NCI-H2171 treated with DMSO at 0.1 percent for 48 hours (cell line): ENCODE measurements at places on chromosomes 5 and 9.
A peak's percentile ranks its signal among the peaks of the same experiment; 100 is the strongest.

DNA sequence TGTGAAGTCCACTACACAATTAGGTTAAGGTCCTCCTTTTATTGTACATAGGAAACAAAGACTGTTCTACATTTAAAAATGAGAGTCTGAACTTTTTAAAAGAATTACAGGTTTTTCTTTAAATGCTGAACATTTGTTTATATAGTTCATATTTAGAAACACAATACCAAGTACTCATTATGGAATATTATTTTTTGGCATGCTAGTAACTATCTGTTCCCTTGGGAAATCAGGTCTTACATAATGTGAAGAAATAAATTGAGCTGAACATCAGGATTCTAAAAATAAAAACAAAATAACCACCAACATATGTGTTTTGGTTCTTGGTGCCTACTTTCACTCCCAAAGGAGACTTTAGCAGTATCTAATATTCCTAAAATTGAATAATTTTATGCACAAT is 230.5 kb upstream of the IZUMO3 start:
- no peak for DNase-seq

DNA sequence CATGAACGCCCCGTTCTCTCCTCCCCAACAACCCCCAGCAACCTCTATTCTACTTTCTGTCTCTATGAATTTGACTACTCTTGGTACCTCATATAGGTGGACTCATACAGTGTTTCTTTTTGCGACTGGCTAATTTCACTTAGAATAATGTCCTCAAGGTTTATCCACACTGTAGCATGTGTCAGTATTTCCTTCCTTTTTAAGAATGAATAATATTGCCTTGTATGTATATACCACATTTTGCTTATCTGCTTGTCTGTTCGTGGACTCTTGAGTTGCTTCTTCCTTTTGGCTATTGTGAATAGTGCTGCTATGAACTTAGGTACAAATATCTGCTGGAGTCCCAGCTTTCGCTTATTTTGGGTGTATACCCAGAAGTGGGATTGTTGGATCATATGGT is 42.7 kb downstream of the IQGAP2 start:
- no peak for DNase-seq

DNA sequence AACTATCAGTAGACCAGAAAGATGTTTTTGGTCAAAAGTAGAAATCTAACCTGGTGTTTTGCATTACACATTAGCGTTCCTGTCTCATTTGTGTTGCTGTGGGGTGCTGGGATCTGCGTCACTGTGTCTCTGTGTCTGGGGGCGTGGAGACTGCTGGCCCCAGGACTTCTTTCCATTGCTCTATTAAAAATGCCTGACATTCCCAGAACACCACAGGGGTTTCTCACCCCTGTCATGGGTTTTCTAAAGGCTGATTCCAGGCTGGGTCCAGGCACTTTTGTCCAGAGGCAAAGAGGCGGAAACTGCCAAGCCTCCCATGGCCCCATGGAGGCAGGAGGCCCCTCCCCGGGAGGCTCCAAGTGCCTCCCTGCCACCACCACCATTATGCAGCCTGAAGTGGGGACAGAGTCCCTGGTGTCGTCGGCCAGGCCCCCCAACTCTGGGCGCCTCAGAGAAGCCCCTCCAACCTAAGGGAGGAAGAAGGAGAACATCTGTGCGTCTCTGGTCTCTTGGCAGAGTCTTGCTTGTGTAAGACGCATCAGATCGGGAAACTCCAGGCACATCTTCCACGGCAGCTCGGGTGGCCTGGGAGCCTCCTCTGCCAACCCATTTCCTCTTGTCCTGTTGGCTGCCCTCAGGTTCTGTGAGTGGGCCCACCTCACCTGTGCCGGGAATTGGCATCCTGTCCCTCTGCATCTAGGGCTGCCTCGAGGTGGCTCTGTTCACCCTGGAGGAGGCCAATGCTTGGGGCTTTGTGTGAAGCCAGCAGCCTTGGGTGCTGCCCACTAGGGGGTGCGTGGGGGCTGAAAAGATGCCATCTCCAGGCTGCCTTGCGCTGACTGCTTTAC is 13.8 kb upstream of the PLEKHG4B start:
- no peak for DNase-seq

- peak; percentile 32 for DNase-seq
These were observed 35.5 kb downstream of the ACO1 start for GRCh38 chr9:32419921-32420320.

DNA sequence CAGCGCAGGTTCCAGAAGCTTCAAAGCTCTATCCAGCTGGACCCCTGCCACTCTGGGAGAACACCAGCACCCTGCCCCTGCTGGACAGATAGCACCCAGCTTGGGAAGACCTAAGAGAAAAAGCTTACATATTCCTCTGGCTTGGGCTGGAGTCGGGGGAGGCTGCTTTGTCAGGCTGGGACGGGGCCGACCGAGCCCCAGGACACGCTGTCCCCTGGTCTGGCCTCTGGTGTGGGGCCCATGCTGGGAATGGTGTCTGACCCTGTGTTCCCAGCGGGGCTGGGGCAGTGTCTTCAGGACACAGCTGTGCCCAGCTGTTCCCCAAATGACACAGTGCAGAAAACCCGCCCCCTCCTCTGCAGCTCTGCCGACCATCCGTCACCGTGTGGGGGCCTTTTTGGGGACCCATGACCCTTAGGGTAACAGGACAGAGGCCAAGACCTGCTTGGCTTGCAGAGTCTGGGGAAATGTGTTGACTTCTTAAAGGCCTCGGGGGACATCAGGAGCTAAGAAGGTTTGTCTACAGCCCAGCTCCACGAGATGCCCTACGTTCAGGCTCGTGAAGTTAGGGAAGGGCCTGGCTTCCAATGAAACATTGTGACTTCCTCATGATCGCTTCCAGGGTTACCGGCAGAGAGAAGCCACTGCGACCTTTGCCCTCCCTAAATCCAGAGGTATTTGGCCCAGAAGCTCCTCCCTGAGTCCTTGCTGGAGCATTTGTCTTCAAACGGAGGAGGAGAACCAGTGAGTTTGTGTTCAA is 20.4 kb upstream of the SLC2A6 start:
- DNase-seq = no peak

DNA sequence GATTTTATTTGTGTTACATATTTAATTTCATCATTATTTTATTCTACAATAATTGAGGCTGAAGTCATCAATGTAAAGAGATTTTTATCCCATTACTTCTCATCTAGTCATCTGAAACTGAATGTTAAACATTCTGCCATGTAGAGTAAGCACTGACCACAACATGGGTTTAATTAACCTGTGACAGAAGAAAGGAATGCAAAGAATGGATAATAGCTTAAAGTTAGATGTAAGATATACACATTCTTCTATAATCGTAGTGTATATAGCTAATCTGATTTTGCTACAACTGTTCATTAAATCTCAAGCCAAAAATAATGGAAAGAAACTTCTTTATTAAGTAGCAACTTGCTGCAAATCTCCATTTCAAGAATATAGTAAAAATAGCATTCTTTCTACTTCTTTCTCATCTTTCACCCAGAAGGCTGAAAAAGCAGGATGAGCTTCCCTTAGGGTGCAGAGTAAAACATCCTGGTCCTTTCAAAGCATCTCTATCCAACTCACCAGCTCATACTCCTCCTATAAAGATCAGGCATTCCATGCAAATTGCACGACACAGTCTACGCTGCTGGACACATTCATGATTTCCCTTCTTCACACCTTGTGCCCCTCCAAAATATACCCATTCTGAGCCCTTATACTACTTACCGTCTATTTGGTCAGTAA is 115.2 kb downstream of the EFNA5 start:
- DNase-seq = no peak

DNA sequence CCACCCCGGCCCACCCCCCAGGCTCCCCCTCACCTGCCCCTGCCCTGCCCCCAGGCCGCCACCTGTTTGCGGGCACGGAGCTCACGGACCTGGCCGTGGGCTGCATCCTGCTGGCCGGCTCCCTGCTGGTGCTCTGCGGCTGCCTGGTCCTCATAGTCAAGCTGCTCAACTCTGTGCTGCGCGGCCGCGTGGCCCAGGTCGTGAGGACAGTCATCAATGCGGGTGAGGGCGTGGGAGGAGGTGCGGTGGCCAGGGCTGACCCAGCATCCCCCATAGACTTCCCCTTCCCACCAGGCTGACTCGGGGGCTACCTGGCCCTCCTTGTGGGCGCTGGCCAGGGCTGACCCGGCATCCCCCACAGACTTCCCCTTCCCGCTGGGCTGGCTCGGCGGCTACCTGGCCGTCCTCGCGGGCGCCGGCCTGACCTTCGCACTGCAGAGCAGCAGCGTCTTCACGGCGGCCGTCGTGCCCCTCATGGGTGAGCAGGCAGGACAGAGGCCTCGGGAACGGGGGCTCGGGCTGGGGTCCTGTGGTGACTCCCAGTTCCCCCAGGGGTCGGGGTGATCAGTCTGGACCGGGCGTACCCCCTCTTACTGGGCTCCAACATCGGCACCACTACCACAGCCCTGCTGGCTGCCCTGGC is 3.5 kb downstream of the SLC34A3 start:
- DNase-seq = no peak

DNA sequence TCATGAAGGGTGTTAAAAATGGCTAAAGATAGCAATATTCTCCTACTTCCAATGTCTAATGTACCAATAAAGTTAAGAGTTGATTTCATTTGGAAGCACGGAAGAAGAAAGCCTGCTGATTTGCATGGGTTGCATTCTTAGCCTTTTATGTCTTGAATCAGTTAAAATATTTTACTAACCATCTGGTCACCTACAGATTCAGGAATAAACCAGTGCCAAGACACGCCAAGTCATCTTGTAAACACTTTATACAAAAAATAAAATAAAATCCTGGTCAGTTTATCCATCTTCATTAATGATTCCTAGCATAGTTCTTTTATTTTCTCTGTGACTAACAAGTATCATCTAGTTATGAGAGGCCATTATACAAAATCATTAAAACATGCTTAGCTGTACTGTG is 1031.6 kb upstream of the WWC1 start:
- DNase-seq = no peak

- no peak for DNase-seq
These were observed 70.4 kb upstream of the DAB2 start for GRCh38 chr5:39495227-39495626.

GRCh38 chr5:27548484-27548883 is 510.1 kb upstream of the CDH9 start:
- DNase-seq = no peak

DNA sequence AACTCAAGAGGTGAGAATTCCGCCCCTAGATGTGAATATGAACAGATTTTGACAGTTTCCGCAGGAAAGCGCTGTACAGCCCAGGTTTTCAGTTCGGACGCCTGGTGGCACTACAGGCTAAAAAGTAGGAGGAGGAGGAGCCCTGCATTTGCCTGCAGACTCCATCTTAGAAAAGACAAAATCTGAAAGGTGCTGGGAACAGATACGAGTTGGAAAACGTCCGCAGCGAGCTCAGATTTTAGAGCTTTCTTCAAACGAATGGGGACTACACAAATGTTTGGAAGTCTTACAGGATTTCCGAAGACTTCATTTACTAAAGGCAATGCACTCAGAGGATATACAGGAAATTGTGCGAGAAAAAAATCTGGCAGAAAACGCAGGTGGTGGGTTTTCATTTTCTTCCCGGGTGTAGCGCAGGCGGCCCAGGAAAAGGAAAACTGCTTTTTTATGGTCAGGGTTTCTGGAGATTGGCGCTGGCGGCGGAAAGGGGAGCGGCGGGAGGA is 9.9 kb upstream of the PCDHB2 start:
- DNase-seq = no peak

- DNase-seq = no peak
These were observed 652.6 kb downstream of the CETN3 start for GRCh38 chr5:89756955-89757354.

DNA sequence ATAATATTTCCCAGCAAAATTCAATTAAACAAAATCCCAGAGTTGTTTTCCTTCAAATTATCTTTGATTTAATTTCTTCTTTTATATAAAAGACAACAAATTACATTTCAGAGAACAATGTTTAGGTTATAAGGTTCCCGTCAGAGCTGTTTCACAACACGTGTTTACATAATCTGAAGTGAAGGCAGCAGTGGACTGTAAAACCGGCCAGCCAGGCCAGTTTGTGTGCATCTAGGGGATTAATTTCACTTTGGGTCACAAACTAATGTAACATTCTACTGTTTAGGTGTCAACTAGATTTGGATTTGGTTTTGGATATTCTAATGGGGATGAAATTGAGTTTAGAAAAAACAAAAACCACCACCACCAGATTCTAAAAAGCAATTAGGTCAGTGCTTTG is 86.5 kb upstream of the PLPP1 start:
- DNase-seq = no peak

DNA sequence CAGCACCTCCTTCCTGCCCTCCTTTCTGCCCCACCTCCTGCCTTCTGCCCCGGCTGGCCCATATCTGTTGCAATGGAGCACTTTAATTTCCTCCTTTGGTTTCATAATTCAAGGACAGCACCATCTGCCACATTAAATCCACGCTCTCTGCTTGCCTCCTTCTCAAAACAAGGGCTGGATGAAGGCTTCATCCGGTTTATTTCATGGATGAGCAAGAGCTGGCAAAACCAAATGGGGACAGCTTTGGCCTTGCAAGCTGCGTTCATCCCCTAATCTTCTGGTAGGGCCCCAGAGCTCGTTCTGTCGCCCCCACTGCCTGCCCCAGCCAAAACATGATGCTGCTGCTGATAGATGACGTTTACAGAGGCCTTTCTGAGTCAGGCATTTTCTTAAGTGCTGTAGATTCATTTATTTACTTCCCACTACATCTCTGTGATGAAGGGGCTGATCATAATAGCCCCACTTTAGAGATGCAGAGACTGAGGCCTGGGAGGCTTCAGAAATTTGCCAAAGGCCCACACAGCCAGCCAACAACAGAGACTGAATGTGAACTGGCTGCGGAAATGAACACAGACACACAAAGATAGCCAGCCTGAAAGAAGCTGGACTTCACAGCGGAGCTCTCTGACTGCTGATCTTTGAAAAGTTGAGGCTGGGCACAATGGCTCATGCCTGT is 115.6 kb upstream of the CPEB4 start:
- DNase-seq = peak; percentile 71

- DNase-seq = no peak
These were observed 24.9 kb upstream of the GADD45G start for GRCh38 chr9:89579741-89580385.

- DNase-seq = no peak
These were observed 1.8 kb downstream of the POU4F3 start for GRCh38 chr5:146340260-146341081.

DNA sequence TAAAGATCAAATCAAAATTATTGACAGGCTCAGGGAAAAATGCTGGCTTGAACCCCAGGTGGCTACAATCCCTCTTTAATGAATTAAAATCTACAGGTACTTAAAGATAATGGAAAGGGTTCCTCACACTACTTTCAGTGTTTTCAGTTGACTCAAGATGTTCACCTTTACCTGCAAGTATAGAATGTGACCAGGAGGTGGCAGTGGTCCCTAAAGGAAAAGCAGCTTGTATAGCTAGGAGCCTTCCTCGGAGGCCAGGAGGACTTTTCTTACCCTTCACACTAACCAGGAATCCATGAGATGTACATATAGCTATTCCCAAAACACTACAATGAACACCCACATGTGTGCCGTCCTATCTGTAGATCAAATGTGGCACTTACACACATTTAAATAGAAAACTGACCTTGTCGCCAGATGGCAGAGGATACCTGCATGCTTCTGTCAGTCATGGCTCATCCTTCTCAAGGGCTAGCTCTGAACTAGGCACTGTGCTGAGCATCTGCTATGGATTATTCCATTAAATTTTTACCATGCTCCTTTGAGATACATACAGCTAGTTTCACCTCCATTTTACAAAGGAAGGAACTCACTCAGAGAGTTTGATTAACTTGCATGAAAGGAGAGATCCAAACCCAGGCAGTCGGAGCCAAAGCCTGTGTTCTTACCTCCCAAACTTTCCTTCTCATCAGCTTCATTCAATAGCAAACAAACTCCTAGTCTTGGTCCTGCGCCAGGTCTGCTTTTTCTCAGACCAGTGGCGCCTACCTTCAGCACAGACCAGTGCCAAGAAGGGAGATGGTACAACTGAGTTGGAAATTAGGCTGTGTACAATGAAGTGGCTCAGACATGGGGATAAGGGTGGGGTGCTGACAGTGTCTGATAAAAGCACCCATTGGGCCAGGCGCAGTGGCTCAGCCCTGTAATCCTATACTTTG is 24.5 kb downstream of the C9orf152 start:
- DNase-seq = peak; percentile 76
